ENCODE measurements at places on chromosomes 2 and 18.

- no peak for DNase-seq
Measured at GRCh38 chr18:60804415-60804814, 431.8 kb upstream of the MC4R start.

DNA sequence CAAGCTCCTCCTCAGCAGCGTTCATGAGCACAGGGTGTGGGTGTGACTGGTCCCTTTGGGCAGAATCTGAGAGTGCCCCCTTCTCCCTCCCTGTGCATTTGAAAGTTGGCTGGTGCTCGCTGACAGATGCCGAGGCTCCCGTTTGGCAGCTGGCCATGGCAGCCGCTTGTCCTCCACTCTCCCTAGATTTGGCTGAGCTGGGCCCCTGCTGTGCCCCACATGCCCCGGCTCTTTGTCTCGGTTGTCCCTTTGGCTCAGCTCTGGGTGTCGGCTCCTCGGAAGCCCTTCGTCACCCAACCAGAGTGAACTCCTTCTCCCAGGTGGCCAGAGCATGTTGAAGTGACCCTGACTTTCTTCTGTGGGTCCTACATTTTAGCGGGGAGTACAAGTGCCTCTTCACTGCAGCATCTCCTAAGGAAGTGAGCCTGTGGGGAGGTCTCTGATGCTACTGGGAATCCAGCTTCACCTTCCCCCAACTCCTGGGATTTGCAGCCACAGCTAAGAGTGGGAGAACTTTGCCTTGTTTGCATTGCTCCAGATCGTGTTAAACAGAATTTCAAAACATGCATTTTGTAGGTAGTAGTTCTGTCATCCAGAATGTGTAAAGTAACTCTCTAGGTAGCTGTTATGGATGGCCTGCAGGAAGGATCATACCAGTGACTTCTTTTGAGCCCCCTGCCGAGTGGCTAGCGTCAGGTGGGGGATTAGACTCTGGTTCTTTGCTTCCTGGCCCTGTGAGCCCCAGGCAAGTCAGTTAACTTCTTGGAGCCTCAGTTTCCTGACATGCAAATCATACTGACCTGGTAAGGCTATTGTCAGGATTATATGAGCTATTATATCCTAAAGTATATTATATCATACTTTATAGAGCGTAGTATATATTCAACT lies 24.2 kb downstream of the HPCAL1 start:
- no peak for DNase-seq

DNA sequence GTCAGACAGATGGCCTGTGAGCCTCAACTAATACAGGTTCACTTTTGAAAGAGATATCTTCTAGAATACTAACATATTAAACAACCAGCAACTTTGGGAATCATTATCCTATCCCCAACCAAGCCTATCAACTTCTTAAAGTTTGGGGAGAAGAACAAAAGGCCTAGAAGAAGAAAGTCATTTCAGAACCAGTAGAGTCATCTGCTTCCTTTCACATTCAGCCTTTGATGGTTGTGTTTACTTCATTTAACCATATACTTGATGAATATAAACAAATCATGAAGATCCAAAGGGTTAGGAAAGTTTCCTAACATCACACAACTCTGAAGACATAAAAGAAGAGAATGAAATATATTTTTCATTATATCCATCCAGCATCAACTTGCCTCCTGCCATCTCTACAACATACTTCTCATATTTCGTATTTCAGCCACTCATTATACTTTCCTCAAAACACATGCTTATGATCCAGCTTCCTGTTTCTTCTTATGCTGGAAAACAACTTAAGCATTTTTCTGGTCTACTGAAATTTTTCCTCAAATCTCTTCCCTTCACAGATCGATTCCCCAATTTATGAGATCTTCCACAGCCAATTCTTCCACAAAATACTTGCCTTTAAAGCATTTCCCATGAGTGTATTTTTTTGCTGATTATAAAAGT lies 114.3 kb downstream of the CACNB4 start:
- DNase-seq: no peak

DNA sequence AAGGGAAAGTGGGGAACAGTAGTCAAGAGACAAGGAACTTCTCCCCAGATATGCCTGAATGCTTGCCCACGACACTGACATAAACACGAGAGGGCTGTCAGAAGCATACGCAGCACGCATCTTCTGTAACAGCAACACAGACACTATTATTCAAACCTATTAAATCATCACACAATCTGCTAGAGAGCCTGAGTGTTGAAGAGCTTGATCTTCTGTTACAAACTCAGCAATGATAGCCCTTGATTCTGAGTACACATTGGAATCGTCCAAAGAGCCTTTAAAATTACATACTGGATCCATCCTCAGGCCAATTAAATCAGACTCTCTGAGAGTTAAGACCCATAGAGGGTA lies 111.6 kb downstream of the ZNF521 start:
- no peak for DNase-seq

DNA sequence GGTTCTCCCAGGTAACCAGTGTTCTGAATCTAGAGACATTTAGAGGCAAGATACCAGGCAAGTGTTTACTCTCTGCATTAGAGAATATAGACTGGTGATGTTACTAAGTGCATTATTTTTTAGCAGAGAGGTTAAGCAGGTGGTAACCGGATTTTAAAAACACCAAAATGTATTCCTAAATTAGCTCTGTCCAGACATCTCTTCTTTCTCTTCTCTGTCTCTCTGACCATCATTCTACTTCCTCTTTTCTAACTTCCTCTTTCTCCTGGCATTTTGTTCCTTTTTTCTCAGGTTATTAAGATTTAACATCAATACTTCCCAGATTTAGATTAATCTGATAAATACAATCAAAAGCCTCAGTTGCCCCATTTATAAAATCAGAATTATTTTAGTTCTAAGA lies 31.7 kb upstream of the DYNC1I2 start:
- DNase-seq: no peak

- no peak for DNase-seq
Measured at GRCh38 chr2:120253021-120253882, 600 bp downstream of the RALB start.

DNA sequence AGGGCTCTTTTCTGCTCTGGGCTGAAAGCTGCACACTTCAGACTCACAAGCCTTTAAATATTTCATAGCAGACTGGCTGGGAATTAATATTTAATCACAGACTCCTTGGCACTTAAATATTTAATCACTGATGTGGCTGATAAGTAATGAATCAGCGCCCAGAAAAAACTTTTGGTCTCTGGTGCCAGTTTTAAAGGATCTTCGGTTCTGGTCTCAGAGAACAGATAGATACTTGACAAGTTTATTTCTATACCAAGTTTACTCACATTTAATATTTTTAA lies 201.2 kb downstream of the MYCN start:
- no peak for DNase-seq

GRCh38 chr18:9617006-9617542 lies 2.7 kb upstream of the PPP4R1 start:
- no peak for DNase-seq

GRCh38 chr2:215765729-215766360 lies 247.5 kb downstream of the MREG start:
- DNase-seq: no peak

DNA sequence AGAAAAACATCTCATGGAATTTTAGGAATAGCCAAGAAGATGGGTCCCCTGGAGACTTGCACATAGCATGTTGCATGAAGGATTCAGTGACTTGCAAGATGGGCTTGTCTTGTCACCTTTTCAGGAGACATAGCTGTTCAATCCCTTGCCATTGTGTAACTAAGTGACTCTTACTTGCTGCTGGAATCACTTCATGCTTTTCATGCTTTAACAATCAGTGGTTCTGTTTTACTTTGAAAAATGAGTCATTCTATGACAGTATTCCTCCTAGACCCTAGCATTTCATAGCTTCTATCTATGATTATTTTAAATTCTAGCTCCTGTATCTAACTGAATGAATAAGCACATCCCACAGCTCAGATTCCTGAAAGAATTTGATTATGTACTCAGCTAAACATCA lies 2.8 kb downstream of the KYNU start:
- no peak for DNase-seq

Data from stimulated activated CD4-positive, alpha-beta T cell treated with anti-CD3 and anti-CD28 coated beads, TNF-alpha, amount 100 ng/mL, for 4 hours (primary cell).